ENCODE measurements at places on chromosomes 16 and 17.

DNA sequence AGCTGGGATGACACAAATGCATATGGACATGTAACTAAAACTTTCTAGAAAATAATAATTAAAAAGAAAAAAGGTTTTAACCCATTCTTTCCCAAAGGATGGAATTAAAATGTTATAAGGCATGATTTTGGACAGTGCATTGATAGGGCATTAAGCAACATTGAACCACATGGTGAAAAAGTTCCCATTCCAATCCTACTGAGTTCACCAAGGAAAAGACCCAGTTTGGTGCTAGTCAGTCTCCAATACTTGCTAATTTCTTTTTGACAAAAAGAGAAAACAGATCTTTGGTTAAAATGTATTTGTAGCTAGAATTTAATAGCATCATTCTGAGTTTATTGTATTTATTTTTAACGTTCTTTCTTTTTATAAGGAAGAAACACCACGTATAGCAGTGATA, 28.1 kb downstream of the EMP2 start:
- DNase-seq, result no peak

- DNase-seq, result no peak
These were observed 3.9 kb upstream of the C17orf99 start for GRCh38 chr17:78142119-78142861.

GRCh38 chr17:41347869-41348760, 2.5 kb downstream of the KRT33A start:
- no peak for DNase-seq

DNA sequence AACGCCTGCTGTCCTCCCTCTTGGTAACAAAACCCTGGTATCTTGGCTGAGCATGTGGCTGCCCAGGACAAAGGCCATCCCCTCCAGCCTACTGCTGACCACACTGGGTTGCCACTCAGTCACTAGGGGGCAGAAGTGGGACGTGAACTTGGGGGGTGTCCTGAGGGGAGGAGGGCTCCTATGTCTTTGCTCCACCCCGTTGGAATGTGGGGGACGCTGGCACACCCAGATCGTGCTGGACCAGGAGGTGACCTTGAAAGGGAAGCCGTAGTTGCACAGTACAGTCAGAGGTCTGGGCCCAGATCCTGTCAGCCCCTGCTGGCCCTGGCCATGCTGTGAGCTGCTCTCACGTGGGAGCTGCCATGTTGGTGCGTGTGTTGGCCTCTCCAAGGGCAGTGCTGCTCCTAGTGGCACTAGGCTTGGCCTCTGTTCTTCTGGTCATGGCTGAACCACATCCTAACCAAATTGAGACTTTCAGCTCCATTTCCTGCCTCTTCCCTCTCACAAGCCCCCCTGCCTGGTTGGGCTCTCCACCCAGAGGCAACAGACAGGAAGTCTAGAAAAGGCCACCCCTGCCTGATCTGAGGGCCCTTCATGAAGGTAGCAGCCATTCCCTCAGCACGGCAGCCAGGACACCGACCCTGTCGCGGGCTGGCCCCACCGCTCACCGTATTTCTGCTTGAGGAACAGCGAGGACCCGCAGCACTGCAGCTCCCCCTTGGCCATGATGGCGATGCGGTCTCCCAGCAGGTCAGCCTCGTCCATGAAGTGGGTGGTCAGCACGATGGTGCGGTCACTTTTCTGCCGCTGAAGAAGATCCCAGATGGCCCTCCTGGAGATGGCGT, 29.0 kb upstream of the RNPS1 start:
- no peak for DNase-seq

DNA sequence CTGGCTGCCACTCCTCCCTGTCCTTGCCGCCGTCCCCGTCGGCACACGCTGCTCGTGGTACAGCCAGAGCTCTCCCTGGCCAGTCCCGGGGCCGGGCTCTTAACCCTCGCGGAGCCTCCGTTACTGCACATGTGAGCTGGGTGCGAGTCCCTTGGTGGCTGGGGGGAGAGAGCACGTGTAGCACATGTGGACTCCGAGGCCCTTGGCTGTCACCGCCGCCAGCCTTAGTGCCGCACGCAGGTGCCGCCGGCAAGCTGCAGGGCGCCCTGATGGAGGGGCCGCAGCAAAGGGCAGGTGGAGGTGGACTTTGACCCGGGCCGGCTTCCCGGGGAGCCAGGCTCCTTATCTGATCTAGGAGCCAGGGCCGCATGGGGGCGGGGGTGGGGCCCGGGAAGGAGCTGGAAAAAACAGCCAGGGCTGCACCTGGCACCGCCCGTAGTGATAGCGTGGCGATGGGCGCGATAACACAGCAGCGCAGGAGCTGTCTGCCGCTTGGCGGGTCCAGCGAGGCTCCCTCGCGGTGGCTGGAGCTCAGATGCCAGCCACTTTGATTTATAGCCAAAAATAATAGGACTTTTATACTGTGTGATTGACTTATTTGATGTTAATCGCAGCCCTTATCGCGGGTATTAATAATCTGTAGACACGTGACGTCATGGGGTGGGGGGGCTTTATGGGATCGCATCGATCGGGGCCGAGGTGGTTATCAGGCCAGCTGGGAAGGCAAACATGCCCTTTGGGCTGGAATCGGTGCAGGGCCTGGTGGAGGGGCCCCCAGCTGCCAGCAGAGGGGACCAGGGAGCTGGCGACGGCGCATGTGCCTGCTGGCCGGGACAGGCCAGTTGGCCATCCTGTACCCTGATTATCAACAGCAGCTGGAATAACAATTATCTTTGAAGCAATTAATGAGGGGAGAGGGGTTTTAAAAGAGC, 35.1 kb downstream of the ZFPM1 start:
- no peak for DNase-seq

GRCh38 chr16:31213877-31214707, at the start of gene TRIM72:
Gene TRIM72, plus strand, starts transcription at chr16:31214119. Its CDS starts 620 bp downstream, at chr16:31214739.
- no peak for DNase-seq

DNA sequence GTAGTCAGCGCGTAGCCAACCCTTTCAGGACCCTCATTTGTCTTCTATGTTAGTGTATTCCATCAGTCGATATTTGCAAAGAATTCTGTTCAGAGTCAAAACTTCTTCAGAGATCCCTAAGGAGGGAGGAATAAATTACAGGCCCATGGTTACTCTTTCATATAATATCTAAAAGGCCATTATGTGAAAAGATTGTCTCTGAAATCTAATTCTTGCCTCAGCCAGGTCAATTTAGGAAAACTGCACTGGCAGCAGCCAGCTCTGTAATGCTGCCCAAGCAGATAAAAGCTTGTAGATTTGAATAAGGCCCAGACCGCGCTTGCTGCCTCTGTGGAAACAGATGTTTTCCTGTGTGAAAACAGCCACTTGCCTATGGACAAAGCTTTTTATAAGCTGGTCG, 379.8 kb downstream of the CNTNAP4 start:
- no peak for DNase-seq

DNA sequence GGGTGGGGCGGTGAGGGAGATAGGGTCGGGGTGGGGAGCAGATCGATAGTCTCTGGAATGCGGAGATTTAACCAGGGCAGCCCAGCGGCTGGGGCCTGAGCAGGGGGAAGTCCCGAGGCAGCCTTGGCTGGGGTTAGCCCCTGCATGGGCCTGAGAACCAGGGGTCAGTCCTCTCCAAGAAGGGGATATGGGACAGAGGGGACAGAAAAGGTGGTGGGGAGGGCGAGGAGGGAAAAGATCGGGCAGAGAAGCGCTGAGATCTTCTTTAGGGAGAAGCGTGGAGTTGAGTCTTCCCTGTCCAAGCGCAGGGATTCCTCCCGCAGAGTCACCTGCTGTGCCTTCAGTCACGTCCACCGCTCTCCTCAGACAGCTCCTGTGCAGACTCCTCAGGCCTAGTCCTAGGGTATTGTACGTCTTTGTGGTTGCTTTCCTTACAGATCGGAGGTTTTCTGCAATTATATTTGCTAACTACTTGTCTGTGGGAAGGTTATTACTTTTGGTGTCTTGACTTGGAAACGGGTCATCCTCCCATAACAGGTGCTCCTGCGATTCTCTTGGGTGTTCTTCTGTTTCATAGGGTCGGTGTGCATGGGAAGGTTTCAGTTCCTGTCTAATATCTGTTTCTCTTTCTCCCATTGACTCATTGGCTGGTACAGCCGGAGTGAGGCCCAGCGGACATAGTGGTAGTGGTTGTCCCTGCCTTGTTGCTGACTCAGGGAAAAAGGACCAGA, 952 bp downstream of the CD300A start:
- DNase-seq, result no peak

GRCh38 chr16:30096105-30096861, at the start of gene YPEL3:
Gene YPEL3, minus strand, starts transcription at chr16:30096213. Its CDS starts 731 bp downstream, at chr16:30095482.
- peak; percentile 69 for DNase-seq

DNA sequence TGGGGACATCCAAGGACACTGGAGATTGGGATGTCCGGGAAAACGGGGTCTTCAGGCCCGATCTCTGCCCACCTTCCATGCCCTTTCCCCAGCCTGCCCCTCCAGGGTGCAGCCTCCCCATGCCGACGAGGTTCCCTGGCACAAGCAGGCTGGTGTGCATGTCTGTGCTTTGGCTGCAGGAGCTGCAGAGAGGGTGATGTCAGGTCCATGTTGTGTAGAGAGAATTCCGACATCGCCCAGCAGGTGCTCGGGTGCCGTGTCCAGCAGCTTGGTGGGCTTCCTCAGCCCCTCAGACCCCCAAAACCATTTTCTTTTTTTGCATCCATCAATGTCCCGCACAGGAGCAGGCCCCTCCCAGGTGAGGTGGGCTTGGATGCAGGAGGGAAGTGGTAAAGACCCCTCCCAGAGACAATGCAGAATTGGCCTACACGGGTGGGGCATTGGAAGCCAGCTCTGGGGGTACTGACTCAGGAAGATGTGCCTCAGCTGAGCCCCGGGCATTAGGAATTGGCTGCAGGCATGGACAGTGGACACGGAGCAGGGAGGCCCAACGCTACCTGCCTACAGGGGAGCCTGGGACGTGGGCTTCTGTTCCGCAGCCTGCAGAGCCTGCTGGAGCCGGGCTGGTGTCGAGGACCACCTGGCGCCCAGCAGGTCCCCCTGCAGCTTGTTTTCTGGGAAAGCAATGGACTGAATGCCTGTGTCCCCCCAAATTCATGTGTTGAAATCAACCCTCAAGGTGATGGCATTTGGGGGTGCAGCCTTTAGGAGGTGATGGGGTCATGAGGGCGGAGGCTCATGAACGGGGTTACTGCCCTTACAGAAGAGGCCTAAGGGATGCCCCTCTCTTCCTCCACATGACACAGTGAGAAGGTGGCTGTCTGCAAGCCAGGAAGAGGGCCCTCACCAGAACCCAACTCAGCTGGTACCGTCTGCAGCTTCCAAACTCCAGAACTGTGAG, 97.5 kb downstream of the METRNL start:
- DNase-seq, result no peak

DNA sequence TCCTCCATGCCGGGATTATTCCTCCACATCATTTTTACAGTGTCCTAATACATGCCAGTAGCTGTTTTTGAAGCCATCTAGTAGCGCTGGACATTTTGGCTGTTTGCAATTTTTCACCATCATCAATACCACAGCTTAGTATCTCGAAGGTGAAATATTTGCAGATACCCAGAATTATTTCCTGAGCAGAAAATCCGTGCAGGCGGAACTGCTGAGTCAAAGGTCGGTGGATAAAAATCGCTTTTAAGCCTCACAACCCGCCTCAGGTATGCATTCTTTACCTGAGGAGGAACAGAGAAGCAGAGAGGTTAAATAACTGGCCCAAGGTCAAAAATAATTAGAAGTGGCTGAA, 584 bp upstream of the TNRC6A start:
- peak; percentile 3 for DNase-seq

DNA sequence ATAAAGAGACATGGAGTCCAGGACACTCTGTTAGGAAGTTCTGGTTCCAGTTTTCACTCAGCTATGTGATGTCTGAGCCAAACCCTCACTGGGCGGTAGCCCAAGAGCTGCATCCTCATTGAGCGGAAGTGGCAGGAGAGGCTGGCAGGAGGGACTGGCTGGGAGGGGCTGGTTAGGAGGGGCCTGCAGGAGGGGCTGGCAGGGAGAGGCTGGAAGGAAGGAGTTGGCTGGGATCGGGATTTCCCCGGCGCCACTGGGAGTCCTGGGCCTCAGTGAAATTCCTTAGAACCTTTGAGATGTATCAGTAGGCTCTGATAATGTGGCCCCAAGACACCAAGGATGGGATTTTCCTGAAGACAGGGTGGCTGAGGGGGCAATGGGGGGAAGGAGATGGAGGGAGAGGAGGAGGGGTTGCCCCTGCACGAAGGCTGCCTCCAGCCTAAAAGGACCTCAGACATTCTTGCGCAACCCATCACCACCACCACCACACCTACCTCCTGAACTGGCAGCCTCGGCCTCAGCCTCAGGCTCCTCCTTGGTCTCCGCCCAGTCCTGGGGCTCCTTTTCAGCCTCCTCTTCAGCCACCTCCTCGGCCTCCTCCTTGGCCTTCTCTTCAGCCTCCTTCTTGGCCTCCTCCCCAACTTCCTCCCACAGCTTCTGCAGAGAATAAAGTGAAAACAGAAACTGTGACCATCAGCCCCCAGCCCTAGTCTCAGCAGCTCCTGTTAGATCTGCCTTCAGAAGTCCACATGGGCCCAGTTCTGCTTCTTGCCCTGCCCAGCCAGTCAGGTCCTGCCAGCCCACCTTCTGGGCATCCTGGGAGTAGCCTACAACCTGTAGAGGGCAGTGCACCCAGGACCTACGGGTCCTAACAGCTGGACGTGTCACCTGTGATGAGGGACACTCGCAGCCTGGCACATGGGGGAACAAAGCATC, 31.7 kb downstream of the CNGB1 start:
- no peak for DNase-seq

DNA sequence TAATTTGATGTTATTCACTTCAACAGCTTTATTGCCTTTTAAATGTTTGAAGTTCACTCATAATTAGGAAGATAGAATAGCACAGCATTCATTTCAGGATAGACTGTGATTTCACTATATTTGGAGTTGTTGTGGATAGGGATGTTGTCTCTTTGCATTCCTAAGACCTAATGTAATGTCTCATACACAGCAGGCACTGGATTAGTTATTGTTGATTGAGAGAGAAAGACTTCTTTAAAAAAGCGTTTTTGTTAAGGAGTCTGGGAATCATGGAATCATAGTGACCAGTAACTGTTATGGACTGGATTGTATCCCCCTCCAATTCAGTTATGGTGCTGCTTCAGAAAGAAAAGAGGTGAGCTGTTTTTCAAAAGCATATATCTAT, 122.0 kb downstream of the USP22 start:
- DNase-seq, result no peak

DNA sequence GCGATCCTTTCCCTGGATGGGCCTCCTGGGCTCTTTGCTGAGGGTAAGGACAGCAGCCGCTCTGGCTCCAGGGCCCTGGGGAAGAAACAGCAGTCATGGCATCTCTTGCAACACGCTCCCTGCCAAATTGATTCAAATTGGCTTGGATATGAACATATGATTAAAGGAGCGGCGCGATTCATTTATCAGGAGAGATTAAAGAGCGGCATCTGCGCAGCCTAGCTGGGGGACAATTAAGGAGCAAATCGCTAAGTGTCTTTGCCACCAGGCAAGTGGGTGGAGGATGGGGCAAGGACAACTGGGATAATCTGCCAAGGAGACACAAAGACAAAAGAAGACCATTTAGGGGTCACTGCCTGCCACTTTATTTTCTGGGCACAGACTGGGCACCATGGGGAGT, 27.8 kb downstream of the PIPOX start:
- DNase-seq, result no peak

Data from stimulated activated CD8-positive, alpha-beta memory T cell treated with anti-CD3 and anti-CD28 coated beads, Interleukin-15, amount 100 ng/mL, for 1 hour (primary cell).